ENCODE measurements at places on chromosomes 13 and 19.

- no peak for DNase-seq
These were observed 13.3 kb downstream of the EXOC3L2 start for GRCh38 chr19:45231891-45232290.

DNA sequence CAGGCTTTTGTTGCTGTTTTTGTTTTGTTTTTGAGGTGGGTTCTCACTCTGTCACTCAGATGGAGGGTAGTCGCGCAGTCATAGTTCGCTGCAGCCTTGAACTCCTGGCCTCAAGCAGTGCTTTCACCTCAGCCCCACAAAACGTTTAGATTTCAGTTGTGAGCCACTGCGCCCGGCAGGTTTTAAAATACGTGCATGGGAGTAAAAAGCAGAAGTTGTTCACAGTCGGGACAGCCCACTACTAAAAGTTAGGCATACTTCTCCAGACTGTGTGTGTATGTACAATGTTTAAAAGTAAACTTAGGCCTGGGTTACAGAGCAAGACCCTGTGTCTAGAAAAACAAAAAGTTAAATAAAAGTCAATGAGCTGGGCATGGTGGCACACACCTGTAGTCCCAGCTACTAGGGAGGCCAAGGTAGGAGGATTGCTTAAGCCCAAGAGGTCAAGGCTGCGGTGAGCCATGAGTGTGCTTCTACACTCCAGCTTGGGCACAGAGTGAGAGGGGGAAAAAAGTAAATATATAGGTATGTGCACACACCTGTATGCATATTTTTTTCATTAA, 6.1 kb downstream of the SAFB start:
- no peak for DNase-seq

- DNase-seq = peak; percentile 77
These were observed 15.9 kb upstream of the SLC35E1 start for GRCh38 chr19:16587833-16588823.

- no peak for DNase-seq
These were observed 319 bp downstream of the FRY start for GRCh38 chr13:32031815-32032370.

- no peak for DNase-seq
These were observed 6.2 kb downstream of the BCL3 start for GRCh38 chr19:44754750-44755080.

- DNase-seq = no peak
These were observed 437.5 kb downstream of the FOXO1 start for GRCh38 chr13:40228990-40229389.

GRCh38 chr13:112060899-112061366, 6.0 kb upstream of the SOX1 start:
- DNase-seq = no peak

- DNase-seq = no peak
These were observed 32.5 kb upstream of the CEBPG start for GRCh38 chr19:33340991-33341390.

DNA sequence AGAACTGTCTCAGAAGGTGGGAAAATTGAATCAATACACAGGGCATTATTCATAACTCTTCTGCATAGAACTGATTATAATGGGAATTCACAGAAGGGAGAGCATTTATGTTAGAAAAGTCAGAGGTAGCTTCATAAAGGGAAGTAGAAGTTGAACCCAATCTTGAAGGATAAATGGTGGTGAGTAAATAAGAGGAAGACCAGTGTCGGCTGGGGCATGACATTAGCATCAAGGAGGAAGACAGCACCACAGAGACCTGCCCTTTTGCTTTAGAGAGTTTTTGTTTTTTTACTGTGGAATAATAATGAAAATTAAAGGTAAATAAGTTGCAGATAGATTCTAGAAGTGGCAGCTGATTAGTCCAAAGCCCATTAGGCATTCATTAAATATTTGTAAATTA, 21.9 kb downstream of the CDC16 start:
- no peak for DNase-seq

GRCh38 chr13:78065141-78065540, 146.5 kb upstream of the EDNRB start:
- no peak for DNase-seq

DNA sequence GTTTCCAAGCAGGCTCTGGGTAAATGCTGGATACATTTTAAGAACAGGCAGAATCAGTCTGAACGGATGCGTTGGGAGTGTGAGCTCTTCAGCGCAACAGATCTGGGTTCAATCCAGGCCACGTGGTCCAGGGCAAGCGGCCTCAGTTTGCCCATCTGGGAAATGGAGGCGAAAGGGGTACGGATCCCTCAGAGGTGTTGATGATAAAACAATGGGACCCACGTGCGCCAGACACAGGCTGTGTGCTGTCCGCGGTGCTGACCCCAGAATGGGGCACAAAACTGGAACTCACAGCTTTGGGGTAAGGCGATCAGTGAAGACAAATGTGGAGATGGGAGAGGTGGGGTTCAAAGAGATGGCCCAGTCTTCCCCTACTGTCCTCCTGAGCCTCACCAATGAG, 13.1 kb upstream of the PDE4C start:
- no peak for DNase-seq

Measured in activated CD8-positive, alpha-beta memory T cell treated with anti-CD3 and anti-CD28 coated beads, Interleukin-2, amount 50 U/mL, for 48 hours (primary cell).